Non-pigmented ciliary epithelial cell (primary cell): ENCODE measurements at places on chromosomes 1 and 21.

DNA sequence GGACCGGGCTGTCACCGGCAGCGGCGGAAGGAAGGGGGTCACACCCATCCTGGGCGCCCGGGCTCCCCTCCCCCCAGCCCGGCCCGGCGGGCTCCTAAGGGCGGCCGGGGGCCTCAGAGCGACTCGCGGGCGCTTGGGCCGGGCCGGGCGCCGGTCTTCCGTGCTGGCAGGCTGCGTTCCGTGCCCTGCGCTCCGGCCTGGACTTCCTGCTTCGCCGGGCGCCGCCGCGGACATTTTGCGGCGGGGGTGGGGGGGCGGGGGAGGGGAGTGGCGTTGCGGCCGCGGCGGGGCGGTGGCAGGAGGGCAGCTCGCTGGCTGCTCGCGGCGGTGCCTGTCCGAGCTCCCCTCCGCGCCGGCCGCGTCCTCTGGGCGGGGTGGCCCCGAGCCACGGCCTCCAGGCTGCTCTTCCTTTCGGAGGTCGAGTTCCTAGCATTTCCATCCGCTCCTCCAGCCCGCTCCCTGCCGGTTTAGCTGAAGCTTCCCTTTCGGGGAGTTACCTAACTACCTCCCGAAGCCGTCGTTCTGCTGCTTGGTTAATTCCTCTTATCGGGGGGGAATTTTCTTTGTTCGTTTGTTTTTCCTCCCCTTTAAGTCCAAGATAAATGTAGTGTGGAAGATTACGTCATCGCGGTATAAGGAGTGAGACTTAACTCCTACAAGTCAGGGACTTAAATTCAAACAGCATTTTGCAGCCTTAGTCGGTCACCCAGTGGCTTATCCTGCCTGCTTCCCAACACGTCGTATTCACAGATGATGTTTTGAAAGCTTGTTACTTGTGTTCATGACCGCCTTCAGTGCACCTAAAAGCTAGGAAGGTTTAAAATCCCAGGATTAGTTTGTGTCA, 730 bp downstream of the CDC42 start:
- peak; percentile 61 for DNase-seq

GRCh38 chr1:23376890-23377811, 7.5 kb upstream of the ZNF436 start:
- no peak for DNase-seq

- DNase-seq, result no peak
These were observed 541.5 kb downstream of the AMY1C start for GRCh38 chr1:104291156-104291555.

DNA sequence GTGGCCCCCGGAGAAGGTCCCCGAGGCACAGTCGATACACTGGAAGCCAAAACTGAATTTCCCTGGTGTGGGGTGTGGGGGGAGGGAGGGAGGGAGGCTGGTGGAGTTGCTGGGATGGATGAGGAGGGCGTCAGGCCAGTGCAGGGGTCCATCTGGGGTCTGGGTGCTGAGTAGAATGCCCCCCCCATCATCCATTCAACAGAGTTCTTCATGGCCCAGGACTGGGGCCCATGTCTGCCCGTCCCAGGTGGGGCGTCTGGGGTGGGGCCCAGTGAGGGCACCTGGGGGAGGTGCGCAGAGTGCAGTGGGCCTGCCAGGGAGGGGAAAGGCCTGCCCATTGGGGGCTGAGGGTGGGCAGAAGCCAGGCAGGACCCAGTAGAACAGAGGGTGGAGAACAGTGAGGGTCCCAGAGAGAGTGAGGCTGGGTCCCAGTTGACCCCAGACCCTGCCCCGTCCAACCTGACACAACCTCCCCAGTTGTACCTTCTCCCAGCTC, 1.9 kb downstream of the TNFRSF18 start:
- no peak for DNase-seq

DNA sequence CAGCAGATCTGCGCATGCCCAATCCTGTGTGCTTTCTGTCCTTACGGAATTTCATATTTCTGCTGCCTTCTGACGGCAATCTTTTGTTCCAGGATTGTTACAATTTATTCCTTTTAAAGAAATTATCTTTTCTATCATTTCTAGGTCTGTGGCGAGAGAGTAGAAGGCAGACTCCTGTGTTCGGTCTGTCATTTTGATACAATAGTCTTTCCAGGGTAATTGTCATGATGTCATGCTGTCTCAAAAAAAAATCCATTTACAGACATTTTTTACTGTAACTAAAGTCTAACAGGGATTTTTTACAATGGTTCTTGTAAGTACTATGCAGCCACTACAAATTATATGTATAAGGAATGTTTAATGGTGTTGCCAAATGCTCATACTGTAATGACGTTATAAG, 9.0 kb upstream of the KRTAP7-1 start:
- no peak for DNase-seq

GRCh38 chr1:35539824-35540261, 17.4 kb downstream of the KIAA0319L start:
- DNase-seq, result no peak

- no peak for DNase-seq
These were observed 28.5 kb downstream of the NIBAN1 start for GRCh38 chr1:184945678-184946412.

DNA sequence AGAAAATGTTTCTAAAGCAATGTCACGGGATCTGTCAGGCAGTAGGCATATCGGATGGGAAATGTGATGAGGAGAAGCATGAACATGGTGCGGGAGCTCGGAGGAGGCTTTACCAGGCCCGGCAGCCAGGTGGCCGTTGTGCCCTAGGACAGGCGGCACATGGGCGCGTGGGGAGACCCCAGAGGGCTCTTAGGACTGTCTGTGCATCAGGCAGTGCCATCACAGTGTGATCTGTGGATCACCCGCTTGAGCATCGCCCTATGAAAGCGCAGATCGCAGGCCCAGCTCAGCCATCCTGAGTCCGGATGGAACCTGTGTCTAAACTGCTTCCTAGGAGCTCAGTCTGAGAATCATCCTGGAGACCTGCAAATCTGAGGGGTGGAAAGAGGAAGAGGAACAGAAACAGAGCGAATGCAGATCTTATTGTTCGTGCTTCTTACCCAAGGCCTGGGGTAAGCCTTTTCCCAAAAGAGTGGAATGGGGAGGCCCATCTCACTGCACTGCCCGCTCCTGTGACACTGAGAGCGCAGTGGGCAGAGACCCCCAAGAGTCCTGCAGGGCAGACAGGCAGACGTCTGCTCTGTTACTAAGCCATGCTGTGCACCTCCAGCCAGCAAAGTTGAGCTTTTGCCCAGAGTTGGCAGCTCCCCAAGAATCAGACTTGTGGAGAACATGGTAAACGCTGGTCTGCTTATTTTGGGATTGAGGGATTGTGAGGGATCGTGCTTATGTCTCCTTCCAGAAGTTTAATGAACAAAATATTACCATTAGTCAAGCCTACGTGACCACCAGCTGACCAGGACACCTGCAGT, 251.0 kb downstream of the RHOU start:
- no peak for DNase-seq

DNA sequence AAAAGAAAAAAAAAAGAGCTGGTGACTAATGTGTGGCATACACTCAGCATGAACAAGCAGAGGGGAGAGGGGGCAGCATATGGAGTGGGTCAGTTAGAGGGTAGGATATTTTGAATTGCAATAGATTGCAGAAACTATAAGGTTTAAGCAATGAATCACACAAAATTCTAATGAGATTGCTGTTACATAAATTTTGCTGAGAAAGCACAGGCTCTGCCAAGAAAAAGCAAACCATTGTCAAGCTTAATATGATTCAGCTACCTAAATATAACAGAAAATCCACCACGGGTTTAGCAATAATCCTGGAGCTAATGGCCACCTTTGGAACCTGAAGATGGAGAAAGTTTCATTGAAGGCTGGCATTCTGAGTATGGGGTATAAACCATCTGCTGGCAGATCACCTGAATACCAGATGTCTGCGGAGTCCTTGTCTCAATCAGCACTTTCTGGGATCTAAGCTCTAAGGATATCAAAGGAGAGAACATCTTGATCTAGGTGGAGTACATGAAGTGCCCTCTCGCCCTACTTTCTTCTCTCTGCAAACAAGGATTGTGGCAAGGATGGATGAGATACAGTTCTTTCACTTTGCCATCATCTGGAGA, 30.3 kb upstream of the ANGPTL7 start:
- DNase-seq, result peak; percentile 89

GRCh38 chr1:173596097-173596825, 6.6 kb downstream of the SLC9C2 start:
- DNase-seq, result no peak

DNA sequence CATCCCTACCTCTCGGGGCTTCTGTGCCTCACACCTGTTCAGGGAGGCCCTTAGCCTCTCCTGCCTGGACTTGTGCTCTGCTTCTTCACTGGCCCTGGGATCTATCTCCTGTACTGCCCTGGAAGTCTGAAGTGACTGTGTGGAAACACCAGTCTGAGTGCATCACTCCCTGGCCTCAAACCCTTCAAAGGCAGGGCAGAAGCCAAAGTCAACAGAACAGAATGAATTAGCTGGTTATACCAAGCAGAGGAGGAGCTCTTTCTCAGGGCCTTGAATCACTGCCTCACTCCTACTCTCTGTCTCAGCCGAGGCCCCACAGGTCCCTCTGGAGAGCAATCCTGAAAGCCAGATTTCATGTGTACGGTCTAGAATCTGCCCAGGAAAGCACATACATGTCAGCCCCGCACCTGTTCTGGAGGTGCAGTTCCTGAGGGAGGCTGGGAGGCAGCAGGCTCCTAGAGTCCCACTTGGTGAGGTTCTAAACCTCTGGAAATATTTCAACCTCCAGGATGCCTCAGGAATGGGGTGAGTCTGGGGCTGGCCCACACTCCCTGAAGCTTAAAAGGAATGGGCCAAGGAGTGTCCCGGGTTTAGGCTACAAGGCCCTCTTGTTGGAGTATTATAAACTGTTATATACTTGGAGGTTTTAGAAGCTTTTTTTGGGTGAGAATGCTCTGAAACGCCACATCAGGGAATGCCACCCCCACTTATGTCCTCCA, 98.3 kb downstream of the ABCA4 start:
- DNase-seq, result peak; percentile 90

DNA sequence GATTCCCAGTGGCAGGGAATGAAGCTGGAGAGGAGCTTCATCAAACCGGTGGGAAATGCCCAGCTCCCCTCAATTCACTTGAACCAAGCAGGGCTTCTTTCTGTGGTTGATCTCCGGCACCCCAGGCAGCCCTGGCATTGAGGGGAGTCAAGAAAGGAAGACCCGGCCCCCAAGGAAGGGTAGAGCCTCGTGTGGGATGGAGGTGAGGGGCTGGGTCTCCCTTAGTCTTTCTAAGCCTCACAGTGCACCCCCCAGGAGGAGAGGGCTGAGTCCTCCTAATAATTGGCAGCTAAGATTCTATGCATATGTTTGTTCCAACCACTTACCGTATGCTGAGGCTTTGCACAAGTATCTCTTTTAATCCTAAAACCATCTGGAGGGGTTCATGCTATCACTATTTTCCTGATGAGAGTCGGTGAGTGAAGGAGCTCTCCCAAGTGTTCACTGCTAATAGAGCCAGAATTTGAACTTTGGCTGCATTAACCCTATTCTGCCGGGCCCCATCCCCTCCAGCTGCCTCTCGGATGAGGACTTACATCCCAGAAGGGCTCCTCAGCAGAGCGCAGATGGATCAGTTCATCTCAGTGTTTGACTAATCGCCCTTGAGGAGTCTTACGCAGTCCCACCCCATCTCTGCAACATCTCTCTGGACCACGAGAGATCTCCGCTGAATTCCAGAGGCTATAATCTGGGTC, 33.1 kb upstream of the TMEM51 start:
- no peak for DNase-seq

DNA sequence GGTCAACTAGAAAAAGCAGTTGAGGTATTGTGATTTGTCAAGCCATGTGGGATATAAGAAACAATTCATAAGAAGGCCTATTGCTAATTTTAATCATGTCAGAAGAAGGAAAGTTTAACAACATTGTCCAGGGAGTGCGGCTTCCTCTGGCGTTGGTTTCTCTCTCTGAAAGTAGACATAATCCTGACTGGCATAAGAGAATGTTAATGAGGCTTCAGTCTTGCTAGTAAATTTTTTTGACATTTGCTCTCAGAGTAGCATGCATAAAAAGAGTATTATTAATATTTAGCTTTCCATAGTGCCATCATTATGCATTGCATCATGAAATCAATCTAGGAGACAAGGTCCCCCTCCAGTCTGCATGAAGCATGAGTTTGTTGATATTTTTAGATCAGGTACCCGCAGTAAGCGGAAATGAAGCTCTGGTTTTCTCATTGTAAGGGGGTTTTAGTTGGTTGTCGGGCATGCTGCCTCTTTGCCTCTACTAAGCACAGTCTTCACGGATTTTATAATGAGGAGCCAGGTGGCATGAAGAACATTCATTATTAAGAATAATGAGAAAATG, 12.8 kb upstream of the PRDM2 start:
- DNase-seq, result no peak

DNA sequence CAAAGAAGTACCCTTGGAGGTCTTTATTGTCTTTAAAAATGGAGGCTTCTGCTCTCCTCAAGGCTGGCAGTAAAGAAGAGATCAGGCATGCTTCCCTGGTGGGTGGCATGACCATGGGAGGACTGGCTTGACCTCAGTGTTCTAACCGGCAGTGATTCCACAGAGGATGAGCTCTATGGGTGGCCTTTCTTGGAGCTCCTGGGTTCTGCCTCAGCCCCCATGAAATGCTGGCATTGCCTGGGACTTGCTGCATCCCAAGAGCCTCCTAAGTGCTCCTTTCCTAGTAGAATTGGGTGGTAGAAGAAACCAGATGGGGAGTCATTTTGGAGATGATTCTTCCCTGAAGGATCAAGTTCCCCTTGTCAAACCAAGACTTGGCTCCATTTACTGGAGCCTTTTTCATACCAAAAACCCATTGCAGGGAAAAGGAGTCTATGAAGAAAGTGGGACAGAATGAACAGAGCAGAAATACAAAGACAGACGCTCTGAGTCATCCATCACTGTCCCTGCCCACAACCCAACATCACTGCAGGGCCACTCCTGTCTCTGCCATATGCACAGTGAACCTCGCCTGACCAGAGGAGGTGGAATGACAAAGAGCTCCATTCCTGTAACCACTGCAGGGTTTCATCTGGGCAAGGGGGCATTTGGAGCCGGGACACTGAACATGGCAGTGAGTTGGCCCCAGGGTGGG, 42.4 kb downstream of the RIMS3 start:
- DNase-seq, result no peak

GRCh38 chr1:236821091-236821627, 26.1 kb downstream of the MTR start:
- DNase-seq, result no peak

DNA sequence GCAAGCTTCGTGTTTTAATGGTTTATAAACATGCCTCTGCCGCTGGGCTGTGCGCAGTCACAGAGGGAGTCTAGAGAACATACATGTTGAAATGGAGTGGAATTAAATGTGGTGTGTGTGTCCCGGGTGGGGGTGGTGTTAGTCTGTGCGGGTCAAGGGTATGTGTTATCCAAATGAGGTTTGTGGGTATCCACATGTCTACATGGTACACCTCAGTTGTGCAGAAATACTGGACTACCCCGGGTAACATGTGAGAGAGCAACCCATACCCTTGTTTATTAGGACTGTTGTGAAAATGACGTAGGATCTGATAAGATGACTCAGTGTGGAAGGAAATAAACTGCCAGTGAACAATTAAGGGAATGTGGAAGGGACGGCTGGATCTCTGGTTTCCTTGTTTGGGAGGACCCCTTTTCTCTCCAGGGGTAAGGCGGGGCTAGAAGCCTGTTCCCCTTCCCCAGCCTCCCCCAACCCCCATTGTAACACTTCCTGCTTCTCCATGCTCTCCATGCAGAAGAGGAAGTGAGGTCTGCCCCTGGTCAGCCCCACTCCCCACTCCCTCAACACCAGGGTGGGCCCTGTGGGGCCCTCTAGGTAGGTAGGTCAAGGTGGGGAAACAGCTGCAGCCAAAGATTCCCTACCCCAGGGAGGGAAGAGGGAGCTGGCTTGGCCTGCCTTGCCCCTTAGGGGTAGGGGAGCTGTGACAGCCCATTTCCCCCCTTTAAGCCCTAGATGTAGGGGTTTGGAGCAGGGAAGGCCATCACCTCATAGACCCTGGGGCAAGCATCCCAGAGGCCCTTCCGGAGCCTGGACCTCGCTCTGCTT, 690 bp downstream of the EPS8L3 start:
- DNase-seq, result peak; percentile 34
